ENCODE measurements at places on chromosomes 2 and 18.

- no peak for DNase-seq
These were observed 87.7 kb upstream of the DYNAP start for GRCh38 chr18:54503131-54503894.

- no peak for DNase-seq
These were observed 653.0 kb downstream of the RNF144A start for GRCh38 chr2:7570247-7570646.

GRCh38 chr2:33529771-33530481 lies 53.5 kb downstream of the RASGRP3 start:
- DNase-seq: no peak

DNA sequence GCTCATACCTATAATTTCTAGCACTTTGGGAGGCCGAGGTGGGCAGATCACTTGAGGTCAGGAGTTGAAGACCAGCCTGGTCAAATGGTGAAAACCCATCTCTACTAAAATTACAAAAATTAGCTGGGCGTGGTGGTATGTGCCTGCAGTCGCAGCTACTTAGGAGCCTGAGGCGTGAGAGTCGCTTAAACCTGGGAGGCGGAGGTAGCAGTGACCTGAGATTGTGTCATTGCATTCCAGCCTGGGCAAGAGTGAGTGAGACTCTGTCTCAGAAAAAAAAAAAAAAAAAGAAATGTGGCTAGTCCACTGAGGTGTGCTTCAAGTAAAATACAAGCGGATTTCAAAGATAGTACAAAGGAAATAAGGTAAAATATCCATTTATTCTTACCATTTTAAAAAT lies 46.2 kb downstream of the RBKS start:
- no peak for DNase-seq

Measured in CD4-positive, alpha-beta T cell treated with Interleukin-6 at 100 ng/mL for 8 hours (primary cell).